ENCODE measurements at places on chromosomes 16 and 17.

DNA sequence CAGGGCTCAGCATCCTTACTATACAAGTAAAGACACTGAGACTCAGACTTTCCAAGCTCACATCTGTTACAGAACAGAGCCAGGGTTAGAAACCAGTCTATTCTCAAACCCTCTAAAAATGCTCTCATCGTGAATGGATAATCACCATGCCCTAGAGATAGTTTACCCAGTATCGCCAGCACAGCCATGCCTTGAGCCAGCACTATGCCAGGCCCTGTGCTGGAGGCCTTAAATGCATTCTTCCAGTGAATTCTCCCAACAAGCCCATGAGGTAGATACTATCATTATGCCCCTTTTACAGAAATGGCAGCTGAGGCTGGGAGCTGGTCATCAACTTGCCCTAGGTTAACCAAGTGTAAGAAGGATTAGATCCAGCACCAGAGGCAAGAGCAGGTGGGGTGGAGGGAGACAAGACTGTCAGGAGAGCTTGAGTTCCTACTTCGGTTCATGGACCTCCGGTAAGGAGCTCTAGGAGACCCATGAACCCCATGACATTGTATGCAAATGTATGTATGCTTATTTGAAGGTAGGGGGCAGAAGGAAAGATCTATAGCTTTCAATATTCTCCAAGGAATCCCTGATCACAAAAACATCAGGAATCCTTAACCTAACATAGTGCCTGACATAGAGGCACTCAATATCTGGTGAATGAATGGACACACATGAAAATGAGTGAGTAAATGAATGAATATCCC is 5.2 kb downstream of the KRT14 start:
- peaks cover 23% of the 10 kb centered on the region for H3K27me3 ChIP-seq
- no peaks in the 10 kb centered on the region for H3K4me1 ChIP-seq

GRCh38 chr16:64983231-64983630 is 138.6 kb downstream of the CDH11 start:
- H3K27ac ChIP-seq = no peak overlapping the region
- H3K4me3 ChIP-seq = no peak overlapping the region
- DNase-seq = no peak
- no peaks in the 10 kb centered on the region for H3K27me3 ChIP-seq

- DNase-seq = no peak
- peak overlapping the region; percentile 42 for H3K4me3 ChIP-seq
- H3K27ac ChIP-seq = no peak overlapping the region
- H3K4me1 ChIP-seq = peaks cover 9% of the 10 kb centered on the region
- H3K27me3 ChIP-seq = no peaks in the 10 kb centered on the region
- peaks cover 4% of the 10 kb centered on the region for H3K36me3 ChIP-seq
Measured at GRCh38 chr16:2226245-2226793, 2.9 kb downstream of the E4F1 start.

- peaks cover 6% of the 10 kb centered on the region for H3K27me3 ChIP-seq
- H3K4me1 ChIP-seq = no peaks in the 10 kb centered on the region
- no peak overlapping the region for H3K27ac ChIP-seq
- H3K4me3 ChIP-seq = no peak overlapping the region
- H3K36me3 ChIP-seq = no peaks in the 10 kb centered on the region
- peak; percentile 9 for DNase-seq
Measured at GRCh38 chr17:81309140-81309858, 14.2 kb upstream of the SLC38A10 start.

DNA sequence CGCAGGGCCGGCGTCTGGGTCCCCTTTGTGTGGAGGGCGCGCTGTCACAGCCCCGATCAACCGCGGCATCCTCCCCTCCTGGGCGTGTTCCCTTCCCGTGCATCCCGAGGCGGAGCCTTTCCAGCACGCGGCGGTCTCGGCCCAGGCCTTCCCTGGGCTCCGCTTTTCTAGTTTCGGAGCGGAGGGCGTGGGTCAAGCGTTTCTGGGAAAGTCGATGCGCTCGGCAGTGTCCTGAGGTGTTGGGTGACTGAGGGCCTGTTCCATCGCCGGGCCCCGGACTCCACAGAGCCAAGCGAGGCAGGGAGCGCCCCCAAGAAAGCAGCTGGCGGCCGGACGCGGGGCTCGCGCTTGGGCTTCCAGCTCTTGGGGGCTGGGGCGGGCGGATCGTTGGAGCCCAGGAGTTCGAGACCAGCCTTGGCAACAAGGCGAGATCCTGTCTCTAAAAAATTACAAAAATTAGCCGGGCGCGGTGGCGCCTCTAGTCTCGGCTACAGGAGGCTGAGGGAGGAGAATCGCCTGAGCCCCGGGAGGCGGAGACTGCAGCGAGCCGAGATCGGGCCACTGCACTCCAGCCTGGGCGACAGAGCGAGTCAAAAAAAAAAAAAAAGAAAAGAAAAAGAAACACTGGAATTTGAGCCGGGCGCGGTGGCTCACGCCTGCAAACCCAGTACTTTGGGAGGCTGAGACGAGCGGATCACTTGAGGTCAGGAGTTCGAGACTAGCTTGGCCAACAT is 806 bp downstream of the IFT140 start:
- H3K27me3 ChIP-seq = no peaks in the 10 kb centered on the region
- H3K36me3 ChIP-seq = peaks cover 12% of the 10 kb centered on the region
- peak overlapping the region; percentile 100 for H3K27ac ChIP-seq

GRCh38 chr17:29709866-29710519 is 87.3 kb upstream of the CORO6 start:
- H3K36me3 ChIP-seq = peaks cover 7% of the 10 kb centered on the region
- H3K4me3 ChIP-seq = no peak overlapping the region
- H3K4me1 ChIP-seq = peaks cover 48% of the 10 kb centered on the region
- no peak overlapping the region for H3K27ac ChIP-seq
- H3K27me3 ChIP-seq = no peaks in the 10 kb centered on the region
- DNase-seq = no peak

DNA sequence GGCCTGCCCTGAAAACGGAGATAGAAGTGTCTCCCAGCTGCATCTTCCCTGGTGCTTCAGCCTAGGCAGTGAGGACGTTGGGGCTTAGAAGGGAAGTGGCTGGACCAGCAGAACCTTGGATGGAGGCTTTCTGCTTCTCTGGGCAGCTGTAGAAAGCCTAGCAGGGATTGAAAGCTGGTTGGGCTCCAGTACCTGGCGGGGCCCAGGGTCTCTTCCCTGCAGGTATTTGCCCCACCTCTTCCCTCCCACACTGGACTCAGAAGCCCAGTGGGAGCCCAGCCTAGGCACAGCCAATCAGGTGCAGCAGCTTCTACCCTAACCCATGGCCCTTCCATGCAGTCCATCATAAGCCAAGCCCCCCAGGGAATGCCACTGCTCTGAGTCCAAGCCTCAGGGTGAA is 190.3 kb upstream of the IRX6 start:
- no peaks in the 10 kb centered on the region for H3K27me3 ChIP-seq
- DNase-seq = no peak
- no peaks in the 10 kb centered on the region for H3K36me3 ChIP-seq
- H3K27ac ChIP-seq = no peak overlapping the region

GRCh38 chr17:74632617-74633016 is 9.1 kb upstream of the CD300E start:
- no peaks in the 10 kb centered on the region for H3K36me3 ChIP-seq
- H3K27ac ChIP-seq = no peak overlapping the region
- H3K4me3 ChIP-seq = no peak overlapping the region
- peaks cover 6% of the 10 kb centered on the region for H3K4me1 ChIP-seq
- peaks cover 40% of the 10 kb centered on the region for H3K27me3 ChIP-seq

DNA sequence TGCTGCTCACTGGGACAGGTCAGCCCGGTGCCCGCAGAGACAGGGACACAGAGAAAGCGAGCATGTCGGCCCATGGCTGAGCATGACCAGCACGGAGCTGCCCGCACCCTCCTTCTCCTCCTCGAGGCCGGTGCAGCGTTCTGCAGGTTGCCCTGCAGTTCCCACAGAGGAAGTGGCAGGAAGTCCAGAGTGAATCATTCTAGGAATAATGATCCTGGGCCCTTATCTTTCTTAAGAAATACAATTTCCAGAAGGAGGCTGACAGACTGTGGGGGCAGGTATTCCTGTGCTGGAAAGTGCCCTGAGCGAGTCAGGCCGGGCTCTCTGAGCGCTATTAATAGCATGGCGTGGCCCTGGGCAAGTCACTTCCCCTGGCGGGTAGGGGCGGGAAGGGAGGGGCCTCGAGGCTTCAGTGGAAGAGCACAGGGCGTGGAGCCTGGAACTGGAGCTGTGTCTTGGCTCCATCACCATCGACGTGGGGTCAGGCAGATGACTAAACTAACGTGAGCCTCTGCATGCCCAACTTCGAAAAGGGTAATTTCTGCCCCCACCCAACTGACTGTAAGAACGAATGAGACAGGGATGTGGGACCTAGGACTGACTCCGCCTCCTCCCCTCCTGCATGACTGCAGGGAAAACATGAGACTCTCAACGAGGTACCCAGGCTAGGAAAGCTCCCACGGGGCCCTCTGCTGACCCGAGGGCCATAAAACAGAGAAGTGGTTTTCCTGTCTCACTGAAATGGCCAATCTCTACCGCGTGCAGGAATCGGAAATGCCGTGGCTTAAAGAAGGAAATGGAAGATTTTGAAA is 9.8 kb downstream of the TMEM204 start:
- peak overlapping the region; percentile 70 for H3K4me3 ChIP-seq
- H3K4me1 ChIP-seq = peaks cover 34% of the 10 kb centered on the region
- no peaks in the 10 kb centered on the region for H3K27me3 ChIP-seq
- DNase-seq = peak; percentile 38
- H3K36me3 ChIP-seq = peaks cover 25% of the 10 kb centered on the region

DNA sequence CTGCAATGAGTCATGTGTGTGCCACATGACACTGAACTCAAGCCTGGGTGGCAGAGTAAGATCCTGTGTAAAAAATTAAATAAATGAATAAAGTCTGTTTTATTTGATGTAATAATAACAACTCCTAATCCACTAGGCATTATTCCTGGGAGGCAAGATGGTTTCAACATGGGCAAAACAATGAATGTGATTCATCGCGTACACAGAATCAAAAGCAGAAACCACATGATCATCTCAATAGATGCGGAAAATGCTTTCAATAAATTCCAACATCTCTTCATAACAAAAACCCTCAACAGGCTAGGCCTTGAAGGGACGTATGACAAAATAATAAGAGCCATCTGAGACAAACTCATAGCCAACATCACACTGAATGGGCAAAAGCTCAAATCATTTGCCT is 195.4 kb downstream of the CDH11 start:
- H3K36me3 ChIP-seq = no peaks in the 10 kb centered on the region
- H3K27ac ChIP-seq = no peak overlapping the region
- no peaks in the 10 kb centered on the region for H3K27me3 ChIP-seq

- H3K36me3 ChIP-seq = peaks cover 62% of the 10 kb centered on the region
- H3K4me1 ChIP-seq = peaks cover 51% of the 10 kb centered on the region
- no peak overlapping the region for H3K4me3 ChIP-seq
Measured at GRCh38 chr16:11698271-11698689, 30.0 kb downstream of the SNN start.

DNA sequence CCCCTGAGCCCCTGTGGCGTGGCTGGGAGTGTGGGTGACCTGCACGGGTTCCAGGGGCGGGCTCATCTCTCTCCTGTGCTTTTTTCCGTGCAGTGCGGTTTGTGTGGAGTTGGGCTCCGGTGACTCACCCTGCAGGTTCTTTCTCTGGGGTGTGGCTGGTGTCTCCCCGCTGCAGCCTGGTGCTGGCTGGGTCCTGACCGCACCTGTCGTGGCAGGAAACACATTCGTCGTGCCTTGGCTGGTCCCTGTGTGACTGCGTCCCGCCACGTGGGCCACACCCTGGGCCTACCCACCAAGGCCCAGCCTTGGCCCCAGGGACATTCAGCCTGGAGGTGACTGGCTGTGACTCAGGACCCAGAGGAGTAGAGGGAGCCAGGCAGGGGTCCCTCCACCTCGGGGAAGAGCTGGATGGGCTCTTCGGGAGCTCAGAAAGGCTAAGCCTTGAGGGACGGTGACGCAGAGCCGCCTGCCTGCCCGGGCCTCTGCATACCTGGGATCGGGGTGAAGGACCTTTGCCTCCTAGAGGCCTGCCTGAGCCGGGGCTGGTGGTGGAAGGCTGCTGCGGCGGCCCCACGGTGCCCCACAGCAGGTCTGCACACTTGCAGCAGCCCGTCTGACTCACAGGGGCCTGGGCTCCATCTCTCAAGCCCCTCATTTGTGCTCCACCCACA is 7.8 kb downstream of the TRAF7 start:
- no peak overlapping the region for H3K4me3 ChIP-seq
- H3K27me3 ChIP-seq = no peaks in the 10 kb centered on the region
- DNase-seq = no peak
- no peak overlapping the region for H3K27ac ChIP-seq

GRCh38 chr17:18988546-18989173 is 15.9 kb downstream of the FAM83G start:
- no peak for DNase-seq
- peaks cover 4% of the 10 kb centered on the region for H3K36me3 ChIP-seq
- H3K27ac ChIP-seq = no peak overlapping the region
- H3K27me3 ChIP-seq = no peaks in the 10 kb centered on the region
- H3K4me1 ChIP-seq = peaks cover 12% of the 10 kb centered on the region
- H3K4me3 ChIP-seq = no peak overlapping the region

DNA sequence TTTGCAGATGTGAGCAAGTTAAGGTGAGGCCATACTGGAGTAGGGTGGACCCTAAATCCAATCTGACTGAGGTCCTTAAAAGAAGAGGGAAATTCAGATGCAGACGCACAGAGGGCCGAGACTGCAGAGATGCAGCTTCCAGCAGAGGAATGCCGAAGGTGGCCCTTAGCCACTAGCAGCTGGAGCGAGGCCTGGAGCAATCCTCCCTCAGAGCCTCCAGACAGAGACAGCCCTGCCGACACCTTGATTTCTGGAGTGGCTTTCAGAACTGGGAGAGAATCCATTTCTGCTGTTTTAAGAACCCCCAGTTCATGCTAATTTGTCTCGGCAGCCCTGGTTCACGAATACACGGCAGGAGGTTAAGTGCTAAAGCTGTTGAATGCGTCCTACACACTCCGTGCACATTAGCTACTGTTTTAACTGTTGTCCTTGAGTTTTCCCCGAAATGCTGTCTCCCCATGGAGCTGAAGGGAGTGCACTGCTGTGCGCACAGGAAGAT is 135.5 kb downstream of the IRF8 start:
- H3K36me3 ChIP-seq = no peaks in the 10 kb centered on the region
- peaks cover 11% of the 10 kb centered on the region for H3K27me3 ChIP-seq
- no peaks in the 10 kb centered on the region for H3K4me1 ChIP-seq
- no peak overlapping the region for H3K27ac ChIP-seq

- H3K36me3 ChIP-seq = no peaks in the 10 kb centered on the region
- no peak overlapping the region for H3K27ac ChIP-seq
- no peak for DNase-seq
Measured at GRCh38 chr16:8583732-8584131, 6.6 kb downstream of the TMEM114 start.

DNA sequence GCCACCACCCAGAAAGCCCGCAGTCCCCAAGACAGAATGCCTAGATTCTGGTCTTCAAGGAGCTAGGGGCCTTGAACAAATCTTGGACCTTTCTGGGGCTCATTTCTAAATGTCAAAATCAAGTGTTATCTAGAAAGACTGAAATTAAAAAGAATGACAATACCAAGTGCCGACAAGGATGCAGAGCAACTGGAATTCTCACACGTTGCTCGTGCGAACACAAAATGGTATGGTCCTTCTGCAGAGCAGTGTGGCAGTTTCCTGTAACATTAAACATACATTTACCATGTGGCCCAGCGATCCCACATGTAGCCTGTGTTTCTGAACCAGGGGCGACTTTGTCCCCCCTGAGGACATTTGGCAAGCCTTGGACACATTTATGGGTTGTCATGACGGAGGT is 137.9 kb downstream of the GAS7 start:
- H3K4me3 ChIP-seq = no peak overlapping the region
- no peaks in the 10 kb centered on the region for H3K36me3 ChIP-seq
- H3K4me1 ChIP-seq = no peaks in the 10 kb centered on the region
- no peaks in the 10 kb centered on the region for H3K27me3 ChIP-seq
- H3K27ac ChIP-seq = no peak overlapping the region
